NCI-H1048 (cell line): ENCODE measurements at places on chromosomes 3 and 15.

DNA sequence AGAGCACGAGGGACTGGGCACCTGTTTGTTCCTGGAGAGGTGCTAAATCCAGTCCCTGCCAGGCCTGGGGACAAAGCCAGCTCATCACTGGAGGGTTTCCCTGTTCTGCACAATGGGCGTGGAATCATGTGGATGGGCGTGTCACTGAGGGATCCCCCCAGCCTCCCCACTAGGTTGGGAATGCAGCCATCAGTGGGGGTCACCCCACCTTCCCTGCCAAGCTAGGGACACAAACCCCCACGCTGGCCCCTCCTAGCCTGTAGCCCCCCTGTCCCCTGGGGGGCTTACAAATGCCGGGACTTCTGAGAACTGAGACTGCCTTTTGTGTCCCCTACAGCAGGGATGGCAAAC lies 61.9 kb downstream of the NSMCE3 start:
- no peak for DNase-seq

- DNase-seq = no peak
Measured at GRCh38 chr15:73944161-73945129, 18.2 kb downstream of the LOXL1 start.

DNA sequence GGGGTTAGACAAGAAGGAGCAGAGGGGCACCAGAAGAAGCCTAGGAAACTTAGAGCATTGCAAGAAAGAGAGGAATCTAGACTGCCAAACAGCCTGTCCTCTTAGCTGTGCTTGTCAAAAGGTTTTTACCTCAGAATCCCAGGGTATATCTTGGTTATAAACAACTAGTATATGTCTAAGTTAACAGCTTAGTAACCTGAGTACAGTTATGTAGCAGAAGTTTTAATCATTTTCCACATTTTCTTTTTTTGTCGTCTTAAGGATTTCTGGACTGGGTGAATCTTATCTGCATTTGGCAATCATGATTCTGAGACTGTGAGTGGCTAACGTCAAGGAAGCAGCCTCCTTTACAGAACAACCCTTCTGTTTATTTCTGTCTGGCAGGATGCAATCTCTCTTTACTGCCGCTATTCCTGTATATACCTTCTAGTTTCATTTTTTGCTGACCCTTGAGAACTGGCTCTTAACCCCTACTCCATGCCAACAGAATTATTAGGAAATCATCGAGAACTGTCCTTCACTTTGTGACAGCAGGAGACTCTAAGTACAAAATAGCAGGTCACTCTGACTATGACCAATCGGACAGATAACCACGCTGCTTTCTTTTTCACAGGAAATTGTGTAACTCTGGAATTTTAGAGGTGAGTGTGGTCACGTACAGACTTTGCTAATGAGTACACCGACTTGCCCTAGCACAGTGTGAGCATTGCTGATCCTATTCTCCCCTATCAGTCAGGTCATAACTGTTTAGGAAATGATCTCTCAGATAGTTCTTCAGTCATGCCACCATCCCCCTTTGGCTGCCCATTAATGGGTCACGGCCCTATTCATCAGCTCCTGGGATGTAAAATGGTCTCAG lies 3.3 kb upstream of the CP start:
- DNase-seq = no peak

- DNase-seq = no peak
Measured at GRCh38 chr15:45441686-45442085, 63.3 kb upstream of the GATM start.

GRCh38 chr15:44726568-44727484 lies 9.5 kb upstream of the TRIM69 start:
- DNase-seq = no peak
